ENCODE measurements at places on chromosomes 12 and 14.
A peak's percentile ranks its signal among the peaks of the same experiment; 100 is the strongest.

- no peak for DNase-seq
These were observed 2.8 kb downstream of the PTMS start for GRCh38 chr12:6768990-6769389.

- no peak for DNase-seq
These were observed 22.1 kb downstream of the IL26 start for GRCh38 chr12:68203460-68203875.

DNA sequence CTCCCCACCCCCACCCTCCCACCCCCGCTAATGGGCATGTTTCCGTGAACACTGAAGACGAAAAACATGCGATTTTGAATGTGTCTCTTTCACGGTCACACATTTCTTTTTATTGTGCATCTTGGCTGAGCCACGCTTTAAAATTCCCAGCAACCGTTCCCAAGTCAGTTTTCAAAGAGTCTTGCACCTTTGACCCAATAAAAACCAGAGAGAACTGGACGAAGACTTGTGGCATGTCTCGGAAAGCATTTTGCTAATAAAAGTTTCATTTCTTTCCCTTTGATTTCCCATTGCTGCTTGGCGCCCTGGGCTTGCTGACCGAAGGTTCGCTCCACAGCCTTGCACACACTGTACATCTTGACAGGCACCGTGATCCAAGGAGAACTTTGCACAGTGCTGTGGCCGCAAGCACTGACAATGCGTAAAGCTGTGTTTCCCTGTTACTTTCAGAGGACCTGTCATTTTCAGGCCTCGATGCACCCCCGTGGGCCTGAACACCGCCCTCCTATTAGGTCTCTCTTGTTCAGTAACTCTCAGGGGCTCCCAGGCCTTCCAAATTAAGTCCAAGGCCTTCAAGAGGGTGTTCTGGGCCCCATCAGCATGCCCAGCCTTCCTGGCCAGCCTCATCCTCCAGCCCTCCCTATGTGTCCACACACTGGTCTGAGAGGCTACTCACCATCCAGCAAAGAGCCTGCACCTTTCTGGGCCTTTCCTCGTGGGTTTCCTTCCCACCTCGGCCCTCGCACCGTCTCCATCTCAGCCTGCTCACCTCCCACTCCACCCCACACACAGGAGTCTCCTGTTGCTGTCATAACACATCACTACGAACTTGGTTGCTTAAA, 63.4 kb upstream of the DIO3 start:
- DNase-seq = no peak

- no peak for DNase-seq
These were observed 2.2 kb downstream of the OASL start for GRCh38 chr12:121036810-121037326.

DNA sequence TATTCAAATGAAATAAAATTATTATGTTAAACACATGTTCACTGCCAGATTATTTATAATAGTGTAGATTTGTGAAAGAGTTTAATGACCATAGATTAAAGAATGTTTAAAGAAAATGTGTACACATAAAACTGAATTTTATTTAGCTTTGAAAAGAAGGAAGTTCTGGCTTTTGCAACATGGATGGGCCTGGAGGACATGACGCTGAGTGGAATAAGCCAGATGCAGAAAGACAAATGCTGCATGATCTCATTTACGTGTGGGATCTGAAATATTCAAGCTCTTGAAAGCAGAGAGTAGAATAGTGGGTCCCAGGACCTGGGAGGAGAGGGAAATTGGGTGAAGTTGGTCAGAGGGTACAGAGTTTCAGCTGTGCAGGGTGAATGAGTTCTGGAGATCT, 1261.2 kb downstream of the TMEM121 start:
- DNase-seq = no peak

- no peak for DNase-seq
These were observed 1026.9 kb upstream of the FOXG1 start for GRCh38 chr14:27739657-27740156.

GRCh38 chr12:49552899-49553298, 14.1 kb downstream of the KCNH3 start:
- no peak for DNase-seq

DNA sequence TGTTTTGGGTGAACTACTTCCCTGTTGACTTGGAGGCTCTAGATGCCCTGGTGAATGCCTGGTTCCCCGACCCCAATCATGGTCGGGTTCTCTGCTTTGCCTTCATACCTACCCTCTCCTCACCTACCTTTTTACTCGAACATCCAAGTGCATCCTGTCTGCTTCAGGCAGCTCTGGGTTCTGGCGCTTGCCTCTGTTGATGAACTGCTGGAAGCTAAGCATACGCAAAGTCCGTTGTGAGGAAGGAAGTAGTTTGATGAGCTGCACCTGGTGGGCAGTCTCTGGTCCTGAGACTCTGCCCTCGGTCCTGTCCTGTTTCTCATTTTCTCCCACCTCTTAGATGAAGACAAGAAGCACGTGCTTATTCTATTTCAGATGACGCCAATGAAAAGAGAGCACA, 13.6 kb downstream of the KCNH3 start:
- no peak for DNase-seq

- DNase-seq = no peak
These were observed 10.7 kb upstream of the HSP90AA1 start for GRCh38 chr14:102097441-102098135.

DNA sequence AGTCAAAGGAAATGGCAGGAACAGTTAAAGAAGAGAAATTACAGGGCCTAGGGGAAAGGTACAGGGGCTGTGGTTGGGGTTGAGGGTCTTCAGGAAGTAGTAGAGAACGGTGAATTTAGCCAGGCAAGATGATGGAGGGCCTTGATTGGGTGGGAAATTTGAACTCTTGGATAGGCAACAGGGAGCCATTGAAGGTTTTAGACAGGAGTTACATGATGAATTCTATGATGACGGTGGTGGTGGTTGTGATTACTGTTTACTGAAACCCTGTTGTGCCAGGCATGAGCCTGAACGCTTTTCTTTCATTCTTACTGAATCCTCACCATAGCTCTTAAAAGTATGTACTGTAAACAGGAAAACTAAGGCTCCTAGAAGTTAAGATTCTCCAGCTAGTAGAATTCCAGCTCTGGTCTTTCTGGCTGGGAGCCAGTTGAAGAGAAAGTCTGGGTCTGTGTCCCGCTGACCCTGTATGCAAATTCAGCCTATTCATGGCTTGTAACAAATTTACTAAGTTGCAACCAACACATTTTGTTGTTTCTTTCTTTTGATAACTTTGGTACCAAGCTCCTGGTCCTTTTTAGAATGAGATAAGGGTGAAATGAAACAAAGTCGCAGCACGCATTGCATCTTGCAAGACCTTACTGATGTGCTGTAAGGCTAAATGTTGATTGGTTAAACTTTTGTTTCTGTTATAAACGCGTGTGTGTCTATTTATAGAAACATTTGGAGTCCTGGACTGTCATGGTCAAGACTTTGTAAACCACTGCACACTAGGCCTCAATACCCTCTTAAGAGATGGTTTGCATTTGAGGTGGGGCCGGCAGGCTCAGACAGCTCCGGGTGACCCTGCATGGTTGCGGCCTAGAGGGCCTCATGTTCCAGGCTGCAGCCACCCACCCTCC, 6.0 kb downstream of the ORAI1 start:
- DNase-seq = no peak

GRCh38 chr12:128801879-128802391, 21.8 kb downstream of the SLC15A4 start:
- DNase-seq = no peak

- no peak for DNase-seq
These were observed 148.5 kb downstream of the PLCZ1 start for GRCh38 chr12:18589316-18589715.

DNA sequence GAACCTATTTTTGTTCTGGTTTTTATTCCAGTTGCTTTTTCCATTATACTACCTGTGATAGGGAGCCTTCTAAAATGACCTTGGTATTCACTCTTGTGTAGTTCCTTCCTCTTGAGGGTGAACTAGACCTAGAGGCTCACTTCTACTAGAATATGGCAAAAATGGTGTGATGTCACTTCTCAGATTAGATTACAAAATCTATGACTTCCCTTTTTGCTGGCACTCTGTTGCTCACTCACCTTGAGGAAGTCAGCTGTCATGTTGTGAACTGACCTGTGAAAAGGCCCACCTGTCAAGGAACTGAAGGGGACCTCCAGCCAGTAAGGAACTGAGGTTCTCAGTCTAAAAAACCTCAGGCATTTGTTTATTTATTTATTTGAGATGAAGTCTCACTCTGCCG, 5.7 kb downstream of the MIPOL1 start:
- DNase-seq = no peak

DNA sequence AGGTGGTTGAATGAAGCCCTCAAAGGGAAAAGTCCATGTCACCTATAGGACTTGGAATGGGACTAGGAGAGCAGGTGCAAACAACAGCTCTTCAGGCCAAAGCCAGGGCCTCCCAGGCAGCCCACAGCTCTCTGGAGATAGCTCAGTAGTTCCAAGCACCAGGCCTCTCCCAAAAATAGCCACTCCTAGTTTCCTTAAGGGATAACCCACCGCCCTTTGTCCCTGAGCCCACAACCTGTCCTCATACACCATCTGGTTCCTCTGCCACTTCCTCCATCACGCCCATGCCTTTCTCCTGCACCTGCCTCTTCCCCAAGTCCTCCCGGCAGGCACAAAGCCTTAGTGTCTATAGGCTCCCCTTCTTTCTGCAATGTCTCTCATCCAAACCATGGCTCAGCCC, 2.1 kb downstream of the RAB15 start:
- DNase-seq = no peak

DNA sequence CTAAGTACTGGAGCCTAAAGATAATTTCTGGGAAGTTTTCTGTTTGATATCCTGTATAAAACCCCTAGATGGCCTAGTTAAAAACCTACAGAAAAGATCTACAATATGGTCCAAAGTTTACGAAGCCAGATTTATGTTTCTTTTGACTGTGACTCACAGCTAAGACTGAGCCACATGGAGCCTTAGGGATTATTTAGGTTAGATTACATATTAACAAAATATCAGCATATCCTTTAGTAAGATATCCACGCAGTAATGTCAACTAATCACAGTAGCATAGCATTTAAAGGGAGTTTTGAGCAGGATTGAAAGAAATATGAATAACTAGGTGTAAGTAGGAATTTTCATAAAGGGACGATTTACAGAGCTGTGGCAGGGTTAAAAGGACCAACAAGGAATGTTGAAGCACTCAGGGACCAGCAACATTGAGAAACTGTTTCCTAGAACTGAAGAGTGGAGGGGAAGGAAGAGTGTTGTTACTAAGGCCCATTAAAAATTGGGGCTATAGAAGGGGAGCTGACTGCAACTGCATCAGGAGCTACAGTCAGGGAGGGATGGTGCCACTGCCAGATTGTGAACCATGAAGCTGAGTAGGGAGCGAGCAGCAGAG, 155.5 kb downstream of the DACT1 start:
- no peak for DNase-seq

DNA sequence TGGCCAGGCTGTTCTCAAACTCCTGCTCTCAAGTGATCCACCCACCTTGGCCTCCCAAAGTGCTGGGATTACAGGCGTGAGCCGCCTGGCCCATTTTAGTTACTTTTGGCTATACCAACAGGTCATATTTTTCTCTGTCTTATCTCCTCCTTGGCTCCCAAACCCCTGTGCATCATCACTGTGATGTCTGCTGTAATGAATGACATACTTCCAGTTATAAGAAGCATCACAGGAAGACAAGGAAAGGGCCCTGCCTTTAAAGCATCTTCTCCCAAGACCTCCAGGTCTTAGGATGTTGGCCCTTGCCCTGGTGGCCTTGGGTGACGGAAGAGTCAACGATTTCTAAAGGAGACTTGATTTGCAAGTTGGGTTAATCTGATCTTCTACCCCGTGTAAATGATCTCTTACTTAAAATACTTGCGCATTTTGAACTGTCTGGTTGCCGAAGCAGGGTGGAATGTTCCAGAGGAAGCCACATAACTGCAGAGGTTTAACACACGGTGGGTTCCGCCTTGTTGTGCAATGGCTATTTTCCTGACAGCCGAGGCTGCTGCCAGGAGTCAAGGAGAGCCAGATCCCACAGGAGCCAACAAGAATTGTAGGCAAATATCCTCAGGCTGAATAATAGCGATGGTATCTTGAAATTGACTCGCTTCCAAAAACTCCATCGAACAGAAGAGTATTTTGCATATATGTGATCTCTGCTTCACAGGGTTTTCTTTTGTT, 55.7 kb upstream of the PLXNC1 start:
- no peak for DNase-seq

GRCh38 chr12:114316076-114316475, 89.9 kb downstream of the TBX5 start:
- no peak for DNase-seq

DNA sequence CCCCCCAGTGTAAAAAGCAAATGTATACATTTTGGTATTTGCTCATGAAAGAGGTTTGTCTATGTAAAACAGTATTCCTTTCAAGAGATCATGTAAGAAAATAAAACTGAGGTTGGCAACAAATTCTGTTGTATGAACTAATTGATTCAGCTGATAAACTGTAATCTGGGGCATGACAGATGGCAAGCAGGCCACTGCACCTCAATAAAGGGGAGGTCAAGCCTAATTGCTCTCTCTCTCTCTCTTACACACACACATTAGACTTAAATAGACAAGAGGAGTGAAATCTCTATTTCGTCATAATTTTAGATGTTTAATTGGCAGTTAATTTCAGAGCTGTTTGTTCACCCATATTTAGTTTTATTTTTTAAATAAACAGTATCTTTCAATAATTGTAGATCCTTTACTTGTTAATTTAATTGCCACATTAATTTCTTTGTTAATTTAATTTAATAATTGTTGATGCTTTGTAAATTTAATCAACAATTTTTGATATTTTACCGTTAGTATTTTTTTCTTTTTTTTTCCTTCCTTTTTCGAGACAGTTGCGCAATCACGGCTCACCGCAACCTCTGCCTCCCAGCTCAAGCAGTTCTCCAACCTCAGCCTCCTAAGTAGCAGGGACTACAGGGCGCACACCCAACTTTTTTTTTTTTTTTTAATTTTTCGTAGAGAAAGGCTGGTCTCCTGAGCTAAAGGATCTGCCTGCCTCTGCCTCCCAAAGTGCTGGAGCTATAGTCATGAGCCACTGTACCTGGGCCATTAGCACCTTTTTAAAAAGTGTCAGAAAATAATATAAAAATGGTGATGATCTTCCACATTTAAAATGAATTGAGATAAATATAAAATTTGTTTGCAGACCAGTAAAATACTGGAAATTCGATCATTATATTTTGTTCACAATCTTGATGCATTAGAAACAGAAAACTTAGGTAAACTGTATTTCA, 577.7 kb downstream of the SLC16A7 start:
- DNase-seq = no peak

DNA sequence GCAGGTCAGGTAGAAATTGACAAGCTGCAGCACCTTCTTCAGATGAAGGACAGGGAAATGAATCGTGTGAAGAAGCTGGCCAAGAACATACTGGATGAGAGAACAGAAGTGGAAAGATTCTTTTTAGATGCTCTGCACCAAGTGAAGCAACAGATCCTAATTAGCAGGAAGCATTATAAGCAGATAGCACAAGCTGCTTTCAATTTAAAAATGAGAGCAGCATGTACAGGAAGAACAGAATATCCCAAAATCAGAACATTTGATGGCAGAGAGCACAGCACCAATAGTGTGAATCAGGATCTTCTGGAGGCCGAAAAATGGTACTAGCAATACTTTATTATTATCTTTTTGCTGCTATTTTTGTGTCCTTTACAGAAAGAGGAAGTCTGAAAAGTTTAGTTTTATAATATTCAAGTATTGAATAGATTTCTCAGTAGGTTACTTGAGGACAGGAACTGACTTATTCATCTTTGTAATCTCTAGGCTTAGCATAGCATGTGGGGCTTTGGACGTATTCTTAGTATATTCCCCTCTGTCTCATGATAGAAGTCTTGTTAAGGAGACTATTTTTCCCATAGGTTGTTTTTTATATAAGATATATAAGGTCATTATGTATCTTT, 30.8 kb downstream of the BBOF1 start:
- peak; percentile 6 for DNase-seq

- DNase-seq = no peak
These were observed 11.6 kb upstream of the HECTD1 start for GRCh38 chr14:31219169-31219568.
